ENCODE measurements at places on chromosomes 16 and 17. TPM values are rescaled to one million over a fixed set of nuclear protein-coding genes. Genes with fewer than 3 reads are reported as not detected.
A peak's percentile ranks its signal among the peaks of the same experiment; 100 is the strongest.

The PAM16 gene
- total RNA-seq: 16.5 TPM

- no peak for DNase-seq
These were observed 46.7 kb downstream of the SCNN1B start for GRCh38 chr16:23348579-23349469.

GRCh38 chr16:11109566-11109965 lies 146.4 kb downstream of the SOCS1 start:
- no peak for DNase-seq

The CBFA2T3 gene
- total RNA-seq: 1.7 TPM

- DNase-seq: peak; percentile 50
These were observed 665 bp upstream of the ALDH3A2 start for GRCh38 chr17:19647697-19648474.

- no peak for DNase-seq
These were observed 43.5 kb downstream of the BEAN1 start for GRCh38 chr16:66470556-66470955.

The SLFN14 gene
- total RNA-seq: 1.6 TPM

The SLX1A gene
- 7.3 TPM for total RNA-seq

DNA sequence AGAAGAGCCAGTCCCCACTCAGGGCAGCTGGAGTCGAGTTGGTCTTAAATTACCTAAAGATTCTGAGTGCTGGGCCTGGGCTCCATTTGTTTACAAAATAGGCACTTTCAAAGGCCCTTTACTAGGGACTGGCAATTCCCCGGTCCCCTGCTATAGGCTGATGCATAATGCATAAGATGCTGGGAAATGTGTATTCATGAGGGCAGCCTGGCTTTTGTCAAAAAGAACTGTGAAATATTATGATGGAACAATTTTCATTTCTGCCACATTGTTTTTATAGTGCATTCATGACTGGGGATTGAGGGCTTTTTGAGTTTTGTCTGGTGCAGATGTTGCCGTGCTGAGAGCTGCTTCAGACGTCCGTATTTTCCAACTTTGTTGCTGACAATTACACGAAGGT lies 617.0 kb upstream of the CDH5 start:
- peak; percentile 15 for DNase-seq

DNA sequence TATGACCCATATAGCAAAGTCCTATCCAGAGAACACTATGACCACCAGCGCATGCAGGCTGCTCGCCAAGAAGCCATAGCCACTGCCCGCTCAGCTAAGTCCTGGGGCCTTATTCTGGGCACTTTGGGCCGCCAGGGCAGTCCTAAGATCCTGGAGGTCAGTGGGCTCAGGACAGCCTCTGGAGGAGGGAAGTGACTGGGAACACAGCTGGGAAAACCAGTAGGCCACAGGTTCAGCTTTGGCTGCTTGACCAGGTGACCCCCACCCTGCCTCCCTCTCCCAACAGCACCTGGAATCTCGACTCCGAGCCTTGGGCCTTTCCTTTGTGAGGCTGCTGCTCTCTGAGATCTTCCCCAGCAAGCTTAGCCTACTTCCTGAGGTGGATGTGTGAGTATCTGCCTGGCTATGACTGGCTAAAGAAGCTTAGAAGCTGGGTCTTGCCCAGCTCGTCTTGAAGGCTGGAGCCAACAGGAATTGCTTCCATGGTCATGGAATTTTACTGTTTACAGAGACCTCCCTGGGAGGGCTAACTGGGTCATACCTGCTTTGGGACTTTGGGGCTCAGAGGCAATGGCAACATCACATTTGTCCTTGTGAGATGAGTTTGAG lies 1.5 kb upstream of the OVCA2 start:
- no peak for DNase-seq

GRCh38 chr16:48244080-48244862 lies at the start of gene LONP2:
TSS of gene LONP2 (plus strand) at chr16:48244300. CDS start at chr16:48244389, 89 bp downstream.
- peak; percentile 77 for DNase-seq

- DNase-seq: no peak
These were observed 1.2 kb upstream of the MPRIP start for GRCh38 chr17:17041018-17041521.

GRCh38 chr16:79980650-79981521 lies 380.3 kb upstream of the MAF start:
- no peak for DNase-seq

The SHBG gene
- 0.49 TPM for total RNA-seq

The XAF1 gene
- total RNA-seq: 19.4 TPM

The C16orf54 gene
- 0.99 TPM for total RNA-seq

The GP1BA gene
- total RNA-seq: 0.10 TPM

The CPPED1 gene
- total RNA-seq: 7.4 TPM

The SLC16A11 gene
- total RNA-seq: 0.69 TPM

- DNase-seq: no peak
These were observed 122.4 kb upstream of the SMURF2 start for GRCh38 chr17:64784353-64785010.

- no peak for DNase-seq
These were observed 9.0 kb downstream of the VPS9D1 start for GRCh38 chr16:89711601-89712273.

DNA sequence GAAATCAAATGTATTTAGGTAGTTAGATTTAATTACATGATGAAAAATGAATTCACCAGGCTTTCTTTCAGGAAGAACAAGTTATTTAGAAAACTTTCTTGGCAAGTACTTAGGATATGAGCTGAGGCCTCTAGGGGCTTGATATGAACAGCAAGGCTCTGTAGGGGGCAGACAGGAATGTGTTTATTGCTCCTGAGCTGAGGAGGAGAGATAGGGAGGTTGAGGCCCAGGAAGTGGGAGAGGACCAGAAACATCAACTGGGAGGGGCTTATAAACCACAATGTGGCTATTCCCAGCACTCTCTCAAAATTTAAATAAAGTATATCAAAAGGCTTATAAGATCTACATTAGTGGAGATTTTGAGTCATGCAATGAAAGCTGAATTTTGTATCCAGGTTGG lies 154.0 kb upstream of the MAF start:
- DNase-seq: peak; percentile 51

The DEXI gene
- 24.1 TPM for total RNA-seq

DNA sequence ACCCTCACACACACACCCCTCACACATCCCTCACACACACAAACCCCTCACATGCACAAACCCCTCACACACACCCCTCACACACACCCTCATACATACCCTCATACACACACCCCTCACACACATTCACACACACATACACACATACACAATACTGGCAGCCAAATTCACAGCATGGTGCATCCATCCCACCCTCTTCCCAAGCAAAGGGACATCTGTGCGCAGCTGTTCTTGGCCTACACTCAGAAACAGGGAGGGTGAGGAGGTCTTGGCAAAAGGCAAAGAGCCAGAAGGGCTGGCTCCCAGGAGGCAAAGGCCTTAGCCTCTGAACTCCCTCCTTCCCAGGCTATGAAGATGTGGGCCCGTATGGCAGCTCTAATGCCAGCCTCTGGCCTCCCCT lies 23.4 kb downstream of the C17orf67 start:
- DNase-seq: peak; percentile 18

- no peak for DNase-seq
These were observed 19.9 kb upstream of the GPATCH8 start for GRCh38 chr17:44522883-44523671.

- peak; percentile 46 for DNase-seq
These were observed 17.3 kb downstream of the SOCS3 start for GRCh38 chr17:78342449-78343186.

The CRHR1 gene
- total RNA-seq: 0.39 TPM

GRCh38 chr16:86664522-86665318 lies 86.4 kb downstream of the FOXL1 start:
- DNase-seq: peak; percentile 15

The VTN gene
- total RNA-seq: 0.20 TPM

DNA sequence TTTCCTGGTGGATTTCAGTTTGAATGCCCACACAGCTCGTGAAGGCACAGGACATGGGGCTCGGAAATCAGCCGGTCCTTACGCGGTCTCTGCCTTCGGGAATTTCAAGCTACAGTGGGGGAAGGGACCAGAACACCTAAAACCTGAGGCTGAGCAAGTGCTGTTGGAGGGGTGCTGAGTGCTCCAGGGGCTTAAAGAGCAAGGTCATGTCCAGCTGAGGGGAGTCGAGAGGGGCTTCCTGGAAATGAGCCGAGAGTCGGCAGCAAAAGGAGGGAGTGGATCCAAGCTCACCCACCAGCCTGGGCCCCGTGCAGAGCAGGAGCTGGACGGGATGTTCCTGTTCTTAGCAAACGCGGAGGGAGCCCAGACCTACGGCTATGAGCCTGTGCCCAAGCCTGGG lies 73.2 kb upstream of the RPL38 start:
- no peak for DNase-seq

The KRT33A gene
- 22.0 TPM for total RNA-seq

DNA sequence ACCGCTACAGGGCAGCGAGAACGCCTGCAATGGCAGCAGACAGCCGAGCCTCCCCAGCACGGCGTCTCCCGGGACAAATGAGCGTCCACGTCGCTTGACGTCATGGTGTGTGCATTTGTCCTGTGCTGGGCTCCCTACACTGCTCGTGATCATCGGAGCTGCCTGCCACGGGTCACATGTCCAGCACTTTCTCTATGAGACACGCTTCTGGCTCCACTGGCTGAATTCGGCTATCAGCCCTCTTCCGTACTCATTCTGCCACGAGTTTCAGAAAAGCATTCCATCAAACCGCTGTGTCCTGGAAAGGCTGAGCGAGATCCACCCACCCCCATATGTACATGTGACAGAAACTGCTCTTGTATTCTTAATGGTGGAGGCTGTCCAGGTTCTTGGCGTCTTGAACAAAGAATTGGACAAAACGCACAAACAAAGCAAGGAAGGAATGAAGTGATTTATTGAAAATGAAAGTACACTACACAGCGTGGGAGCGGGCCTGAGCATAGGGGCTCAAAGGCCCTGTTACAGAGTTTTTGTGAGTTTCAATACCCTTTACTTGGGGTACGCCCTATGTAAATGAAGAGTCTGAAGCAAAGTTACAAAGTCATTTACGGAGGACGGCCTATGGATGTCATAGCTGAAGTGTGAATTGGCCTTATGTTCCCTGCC lies 28.5 kb upstream of the SHCBP1 start:
- DNase-seq: no peak

- DNase-seq: no peak
These were observed 78.3 kb downstream of the RPA1 start for GRCh38 chr17:1907909-1908698.

The SLC16A13 gene
- 0.69 TPM for total RNA-seq

DNA sequence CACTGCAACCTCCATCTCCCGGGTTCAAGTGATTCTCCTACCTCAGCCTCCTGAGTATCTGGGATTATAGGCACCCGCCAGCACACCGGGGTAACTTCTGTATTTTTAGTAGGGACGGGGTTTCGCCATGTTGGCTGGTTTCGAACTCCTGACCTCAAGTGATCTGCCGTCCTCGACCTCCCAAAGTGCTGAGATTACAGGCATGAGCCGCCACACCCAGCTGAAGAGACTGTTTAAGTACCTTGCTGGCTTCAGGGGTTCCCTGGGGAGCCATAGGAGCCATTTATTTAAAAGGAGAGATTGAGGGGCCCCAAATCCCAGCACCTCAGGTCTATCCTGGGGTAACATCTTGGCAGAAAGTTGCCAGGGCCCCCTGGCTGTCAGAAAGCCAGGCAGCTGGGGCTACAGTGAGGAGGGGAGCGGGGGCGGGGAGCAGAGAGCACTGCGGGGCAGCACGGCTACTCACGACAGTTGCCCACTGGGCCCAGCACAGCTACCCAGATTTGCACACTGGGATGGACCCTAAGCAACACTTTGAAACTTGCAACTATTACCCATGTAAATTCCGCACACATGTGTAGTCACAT lies 1.6 kb downstream of the SNAI3 start:
- no peak for DNase-seq

GRCh38 chr16:49158029-49158642 lies 123.5 kb downstream of the CBLN1 start:
- DNase-seq: no peak

The CA10 gene
- 0.89 TPM for total RNA-seq

DNA sequence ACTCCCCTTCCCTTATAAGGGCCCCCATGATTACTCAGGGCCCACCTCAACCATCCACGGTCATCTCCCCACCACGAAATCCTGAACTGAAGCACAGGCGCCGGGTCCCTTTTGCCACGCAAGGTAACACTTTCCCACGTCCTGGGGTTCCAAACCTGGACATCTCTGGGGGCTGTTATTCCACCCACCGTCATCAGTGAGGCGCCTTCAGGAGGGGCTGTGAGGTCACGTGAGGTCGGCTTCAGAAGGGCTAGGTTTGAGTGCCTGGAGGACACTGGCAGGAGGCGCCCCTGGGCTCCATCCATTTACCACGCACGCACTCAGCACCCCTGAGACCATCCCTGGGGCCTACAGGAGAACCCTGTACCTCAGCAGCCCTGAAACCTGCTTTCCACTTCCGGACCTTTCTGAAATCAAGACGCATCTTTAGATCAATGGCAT lies 4.1 kb downstream of the CD2BP2 start:
- no peak for DNase-seq
